GM12864 (cell line): ENCODE measurements at places on chromosomes 16 and 17.

GRCh38 chr17:21452377-21453143 is 76.4 kb downstream of the KCNJ12 start:
- DNase-seq = no peak

GRCh38 chr16:49440156-49441065 is 66.8 kb downstream of the C16orf78 start:
- DNase-seq = peak; percentile 15

DNA sequence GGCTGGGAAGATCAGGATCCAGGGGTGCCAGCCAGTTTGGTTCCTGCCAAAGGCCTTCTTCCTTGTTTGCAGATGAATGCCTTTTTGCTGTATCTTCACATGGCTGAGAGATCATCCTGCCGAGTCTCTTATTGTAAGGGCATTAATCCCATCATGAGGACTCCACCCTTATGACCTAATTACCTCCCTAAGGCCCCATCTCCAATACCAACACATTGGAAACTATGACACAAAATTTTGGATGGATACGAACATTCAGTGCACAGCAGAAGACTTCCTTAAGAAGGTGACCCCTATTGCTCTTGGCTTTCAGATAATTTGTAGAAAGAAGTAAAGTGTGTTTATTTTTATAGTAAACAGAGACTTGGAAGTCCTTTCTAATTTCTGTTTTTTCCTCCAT is 1164.7 kb upstream of the CDH8 start:
- DNase-seq = no peak

GRCh38 chr16:5905935-5906334 is 808.3 kb upstream of the EEF2KMT start:
- DNase-seq = no peak

DNA sequence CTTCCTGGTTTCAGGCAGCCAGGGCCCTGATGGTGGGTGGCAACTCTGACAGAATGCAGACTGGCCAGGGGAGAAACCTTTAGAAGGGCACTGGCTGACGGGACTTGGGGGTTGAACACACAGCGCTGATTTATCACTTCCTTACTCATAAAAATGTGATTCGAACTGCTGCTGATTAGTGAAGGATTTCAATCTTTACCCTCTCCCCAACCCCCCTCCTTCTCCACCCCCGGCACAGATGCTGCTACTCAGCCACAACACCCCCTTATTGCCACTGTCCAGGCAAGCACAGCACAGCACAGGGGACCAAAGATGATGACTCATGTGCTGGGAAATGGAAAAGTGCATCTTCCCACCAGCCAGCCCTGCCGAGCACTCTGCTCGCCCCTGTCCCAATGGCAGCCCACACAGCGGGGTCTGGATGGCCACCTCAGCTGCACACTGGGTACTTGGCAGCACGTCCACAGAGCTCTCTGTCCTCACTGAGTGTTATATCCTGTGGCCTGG is 70.1 kb downstream of the SMG6 start:
- DNase-seq = no peak

DNA sequence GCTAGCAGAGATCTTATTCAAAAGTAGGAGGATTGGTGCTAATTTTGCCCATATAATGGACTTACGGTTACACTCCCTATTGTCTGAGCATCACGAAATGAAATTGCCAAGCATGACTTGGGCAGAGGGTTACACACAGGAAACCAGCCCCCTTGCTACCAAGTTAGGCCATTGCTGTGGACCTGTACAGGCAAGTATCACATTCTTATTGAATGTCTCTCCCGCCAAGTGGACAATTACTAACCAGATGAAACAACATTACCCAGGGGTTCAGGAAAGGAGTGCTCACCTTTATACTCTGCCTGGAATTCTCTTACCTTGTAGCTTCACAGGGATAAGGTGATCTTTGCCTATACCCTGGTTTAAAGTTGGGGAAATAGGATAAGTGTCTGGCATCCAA is 70.6 kb upstream of the TOX3 start:
- no peak for DNase-seq

GRCh38 chr16:11084876-11085485 is 140.6 kb downstream of the CLEC16A start:
- DNase-seq = no peak

DNA sequence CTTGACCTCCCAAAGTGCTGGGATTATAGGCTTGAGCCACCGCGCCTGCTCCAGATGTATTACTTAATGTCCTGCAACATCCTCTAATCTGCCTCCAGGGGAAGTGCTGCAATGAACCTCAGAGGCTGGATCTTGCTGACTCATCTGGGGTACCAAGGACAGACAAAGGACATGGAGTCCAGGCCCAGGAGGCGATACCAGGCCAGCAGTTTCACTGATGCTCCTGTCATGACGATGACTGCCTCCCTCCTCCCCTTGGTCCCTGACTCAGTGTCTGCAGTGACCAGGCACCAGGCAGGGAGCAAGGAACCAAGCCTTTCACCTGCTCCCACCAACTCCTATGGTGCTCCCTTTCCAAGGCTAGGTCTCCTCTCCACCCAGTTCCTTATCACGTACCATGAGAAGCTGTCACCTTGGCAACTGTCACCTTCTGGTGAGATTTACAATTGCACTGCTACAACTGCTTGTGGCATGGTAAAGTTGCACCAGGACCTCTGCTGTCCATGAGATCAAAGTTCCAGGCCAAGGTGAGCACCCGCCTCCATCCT is 21.6 kb upstream of the PHOSPHO1 start:
- no peak for DNase-seq

DNA sequence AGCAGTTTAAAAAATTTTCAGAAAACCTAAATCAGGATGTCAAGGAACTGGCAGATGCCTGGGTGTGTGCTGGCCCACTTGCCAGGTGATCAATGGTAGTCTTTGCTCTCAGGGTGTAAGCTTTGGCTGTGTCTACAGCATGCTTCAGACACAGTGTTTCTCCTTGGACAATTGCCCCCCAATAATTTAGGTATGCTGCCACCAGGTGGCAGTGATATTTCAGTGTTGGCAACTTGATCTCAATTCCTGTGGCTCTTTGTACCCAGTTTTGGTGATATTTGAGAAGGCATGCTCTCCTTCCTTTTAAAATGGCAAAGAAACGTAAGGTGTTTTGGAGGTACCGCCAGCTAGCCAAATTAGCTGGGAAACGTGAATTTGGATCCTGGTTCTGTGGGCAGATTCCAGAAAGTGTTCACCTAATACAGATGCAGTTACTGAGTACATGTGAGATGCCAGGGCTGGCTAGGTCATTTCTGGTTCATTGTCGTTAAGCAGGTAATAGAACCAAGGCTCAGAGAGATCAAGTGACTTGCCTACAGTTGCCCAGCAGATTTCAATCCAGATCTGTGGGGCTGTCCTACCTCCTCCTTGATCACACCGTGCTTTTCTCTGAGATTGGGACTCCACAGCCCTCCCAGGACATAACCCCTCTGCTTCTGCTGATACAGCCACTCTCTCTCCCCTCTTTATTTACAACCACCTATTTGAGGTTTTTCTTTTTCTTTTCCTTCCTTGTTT is 155.6 kb upstream of the PLCG2 start:
- peak; percentile 34 for DNase-seq

DNA sequence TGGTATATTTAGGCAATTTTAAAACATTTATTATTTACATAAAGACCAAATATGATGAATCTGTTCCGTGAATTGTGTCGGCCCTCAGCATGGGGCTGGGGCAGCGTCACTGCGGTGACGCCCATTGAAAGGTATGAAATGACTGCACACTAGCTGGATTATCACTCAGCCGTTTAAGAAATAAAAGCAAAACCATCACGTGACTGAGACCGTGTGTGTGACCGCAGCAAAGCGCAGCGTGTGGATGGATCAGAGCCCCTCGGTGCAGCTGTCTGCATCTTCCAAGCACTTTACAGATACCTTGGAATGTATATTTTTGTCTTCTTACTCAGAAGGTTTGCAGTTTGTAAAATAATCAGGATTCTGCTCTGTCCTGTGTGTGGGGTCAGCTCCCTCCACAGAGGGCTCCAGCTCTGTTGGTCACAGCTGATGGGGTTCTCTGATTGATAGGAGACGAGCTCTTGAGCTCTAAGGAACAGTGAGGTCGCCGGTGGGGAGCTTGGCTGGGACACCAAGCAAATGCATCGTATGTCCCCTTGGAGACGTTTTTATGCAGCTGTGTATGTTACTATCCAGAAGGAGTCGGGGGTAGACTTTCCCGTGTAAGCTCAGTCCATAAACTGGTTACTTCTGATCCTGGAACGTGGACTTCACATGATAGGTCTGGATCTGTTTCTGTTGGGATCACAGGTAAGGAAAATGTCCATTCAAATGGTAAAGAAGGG is 45.1 kb downstream of the WDR45B start:
- DNase-seq = no peak

- DNase-seq = no peak
These were observed 6.2 kb downstream of the MPP2 start for GRCh38 chr17:43900858-43901754.

DNA sequence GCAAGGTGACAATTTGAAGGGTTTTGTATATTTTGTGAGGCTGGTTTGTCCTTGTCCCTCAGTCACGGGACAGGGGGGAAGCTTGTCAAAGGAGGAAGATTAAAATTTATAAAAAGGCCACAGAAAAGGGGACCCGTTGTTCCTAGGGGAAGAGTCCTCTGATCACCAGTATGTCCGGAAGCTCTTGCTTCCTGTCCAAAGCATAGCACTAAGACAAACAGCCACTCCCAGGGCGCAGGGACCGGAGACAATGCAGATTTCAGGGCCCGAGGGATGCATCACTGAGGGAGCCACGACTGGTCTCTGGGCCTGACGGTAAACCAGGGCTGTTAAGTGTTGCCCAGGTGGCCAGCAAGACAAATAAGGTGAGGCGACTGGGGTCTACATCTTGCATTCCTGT is 95.2 kb downstream of the MAF start:
- DNase-seq = no peak

DNA sequence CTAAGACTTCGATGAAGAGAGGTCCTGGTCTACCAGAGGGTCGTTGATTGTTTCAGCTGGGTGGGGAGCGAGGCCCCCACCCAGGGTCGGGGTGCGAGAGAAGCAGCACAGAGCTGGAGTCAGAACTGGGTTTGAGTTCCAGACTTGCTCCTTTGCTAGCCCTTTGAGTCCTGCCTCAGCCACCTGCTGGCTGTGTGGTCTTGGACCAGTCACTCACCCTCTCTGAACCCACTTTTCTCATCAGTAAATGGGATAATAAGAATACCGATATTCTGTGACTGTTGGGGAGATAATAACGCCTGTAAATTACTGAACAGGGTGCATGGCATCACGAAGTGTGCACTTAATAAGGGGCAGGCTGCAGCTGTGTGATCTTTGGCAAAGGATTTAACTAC is 427 bp upstream of the MMP28 start:
- DNase-seq = no peak

- DNase-seq = no peak
These were observed 333.7 kb downstream of the SEC14L1 start for GRCh38 chr17:77474292-77474988.

- DNase-seq = no peak
These were observed 3.0 kb downstream of the ERN1 start for GRCh38 chr17:64126918-64127317.

DNA sequence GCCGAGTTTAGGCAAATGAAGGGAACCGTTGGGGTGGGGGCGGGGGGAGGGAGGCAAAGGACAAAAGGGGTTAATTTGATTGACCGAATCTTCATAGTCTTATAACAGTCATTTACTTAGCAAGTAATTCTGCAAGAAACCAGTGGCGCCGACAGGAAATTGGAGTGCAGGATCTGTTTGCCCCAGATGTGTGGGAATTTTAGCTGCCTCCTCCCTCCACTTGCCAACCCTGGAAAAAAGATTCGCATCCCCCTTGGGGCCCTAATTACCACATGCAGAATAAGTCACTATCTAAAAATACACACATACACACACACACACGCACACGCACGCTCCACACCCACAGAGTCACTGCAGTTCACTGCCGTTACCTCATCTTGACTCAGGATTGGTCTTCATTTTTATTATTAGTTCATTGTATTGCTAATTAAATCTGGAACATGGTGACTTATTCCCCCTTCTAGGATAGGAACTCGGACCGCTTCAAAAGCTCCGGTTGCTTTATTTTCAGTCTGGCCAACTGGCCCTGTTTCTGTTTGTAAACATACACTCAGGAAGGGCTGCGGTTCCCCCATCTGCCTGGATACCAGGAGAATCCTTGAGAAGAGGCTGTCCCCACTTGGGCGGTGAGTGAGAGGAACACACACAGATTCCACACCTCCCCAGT is 241.6 kb upstream of the SALL1 start:
- DNase-seq = no peak

DNA sequence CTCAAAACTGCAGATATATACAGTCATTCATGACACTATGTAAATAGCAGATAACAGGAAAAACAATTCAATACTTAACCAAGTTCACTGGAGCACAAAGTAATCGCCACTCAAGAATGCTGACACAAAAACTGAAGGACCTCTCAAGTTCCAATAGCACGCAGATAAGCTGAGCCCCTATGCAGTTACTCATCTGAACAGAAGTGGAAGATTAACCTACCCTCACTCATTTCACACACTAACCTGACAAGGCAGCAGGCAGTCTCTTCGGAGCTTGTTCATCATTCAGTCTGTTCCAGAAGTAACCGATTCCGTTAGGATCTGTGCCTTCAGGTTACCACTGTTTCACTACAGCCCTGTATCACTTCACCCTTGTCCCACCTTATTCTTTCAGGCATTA is 6.0 kb downstream of the HELZ start:
- DNase-seq = no peak

GRCh38 chr17:28888832-28889231 is 8.7 kb downstream of the FLOT2 start:
- DNase-seq = no peak

DNA sequence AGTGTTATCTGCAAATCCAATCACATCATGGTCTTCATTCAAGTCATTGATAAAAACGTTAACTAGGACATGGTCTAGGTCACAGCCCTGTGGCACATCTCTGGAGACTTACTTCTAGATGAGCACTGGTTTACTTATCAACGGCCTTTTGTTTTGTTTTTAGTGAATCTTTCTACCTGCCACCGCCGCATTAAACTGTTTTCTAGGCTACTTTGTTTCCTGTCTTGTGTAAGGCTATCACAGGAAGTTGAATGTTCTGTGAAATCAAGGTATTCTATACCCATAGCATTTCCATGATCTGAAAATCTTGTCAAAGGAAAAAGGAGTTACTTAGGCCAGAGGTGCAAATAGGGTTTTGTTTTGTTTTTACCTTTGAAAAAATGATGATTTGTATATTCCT is 26.9 kb downstream of the SOCS3 start:
- DNase-seq = no peak

DNA sequence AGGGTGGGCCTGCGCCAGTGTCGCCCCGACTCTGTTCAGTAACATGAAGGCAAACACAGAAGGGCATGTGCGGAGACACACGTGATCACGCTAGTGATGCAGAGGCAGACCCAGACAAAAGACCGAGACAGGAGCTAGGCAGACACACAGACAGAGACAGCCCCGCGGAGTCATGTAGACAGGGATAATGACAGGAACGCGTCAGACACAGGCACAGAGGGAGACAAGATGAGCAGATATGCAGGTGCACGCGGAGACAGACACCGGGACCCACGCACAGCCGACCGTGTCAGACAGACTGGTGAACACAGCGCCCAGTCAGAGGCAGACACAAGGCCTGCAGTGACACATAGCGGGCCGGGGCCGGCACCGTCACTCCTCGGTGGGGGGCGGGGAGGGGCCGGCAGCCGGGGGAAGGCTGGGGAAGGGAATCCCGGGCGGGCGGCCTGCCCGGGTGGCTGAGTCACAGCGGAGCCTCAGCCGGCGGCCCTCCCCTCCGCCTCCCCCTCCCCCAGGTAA is 7.4 kb downstream of the KDM6B start:
- no peak for DNase-seq
